ENCODE measurements at places on chromosomes 2 and 18.

DNA sequence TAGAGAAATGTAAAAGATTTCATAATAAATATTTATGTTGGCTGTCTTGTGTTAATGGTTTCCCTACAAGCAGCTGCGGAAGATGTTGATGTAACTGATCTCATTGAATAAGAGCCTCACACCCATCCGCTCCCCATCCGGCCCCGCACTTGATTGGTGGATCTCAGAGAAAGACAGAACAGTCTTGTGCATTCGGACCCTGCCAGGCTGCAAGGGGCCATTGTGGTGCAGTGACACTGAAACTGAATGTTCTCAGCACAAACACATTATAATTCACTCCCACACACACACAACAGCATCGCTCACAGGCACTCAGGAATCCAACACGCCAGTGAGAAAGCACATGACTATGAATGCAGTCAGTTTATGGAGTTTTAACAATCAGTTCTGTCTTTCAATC lies 47.8 kb downstream of the PRELID3A start:
- no peak for DNase-seq

GRCh38 chr18:25832001-25832604 lies 258.3 kb downstream of the SS18 start:
- DNase-seq = peak; percentile 85

DNA sequence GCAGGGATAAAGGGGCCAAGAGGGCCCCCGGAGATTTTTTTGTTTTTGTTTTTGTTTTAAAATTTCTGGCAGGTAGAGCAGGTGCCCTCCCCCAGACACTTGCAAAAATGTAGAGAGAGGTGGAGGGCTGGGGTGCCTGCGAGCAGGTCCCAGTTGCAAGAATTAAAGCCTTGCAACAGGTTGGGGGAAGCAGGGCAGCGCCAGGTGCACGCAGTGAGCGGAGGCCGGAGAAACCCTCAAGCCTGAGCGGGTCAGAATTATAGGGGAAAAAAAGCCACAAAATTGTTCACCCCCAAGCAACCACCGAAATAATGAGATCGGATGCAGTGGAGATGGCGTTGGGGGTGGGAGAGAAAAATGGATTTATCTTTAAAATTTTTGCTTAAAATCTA lies 527 bp downstream of the IGFBP5 start:
- no peak for DNase-seq

GRCh38 chr18:50030146-50030545 lies 164.8 kb downstream of the MYO5B start:
- DNase-seq = no peak

GRCh38 chr2:204395539-204395938 lies 149.7 kb upstream of the PARD3B start:
- no peak for DNase-seq

- no peak for DNase-seq
Measured at GRCh38 chr18:59359576-59359952, 499 bp upstream of the LMAN1 start.

DNA sequence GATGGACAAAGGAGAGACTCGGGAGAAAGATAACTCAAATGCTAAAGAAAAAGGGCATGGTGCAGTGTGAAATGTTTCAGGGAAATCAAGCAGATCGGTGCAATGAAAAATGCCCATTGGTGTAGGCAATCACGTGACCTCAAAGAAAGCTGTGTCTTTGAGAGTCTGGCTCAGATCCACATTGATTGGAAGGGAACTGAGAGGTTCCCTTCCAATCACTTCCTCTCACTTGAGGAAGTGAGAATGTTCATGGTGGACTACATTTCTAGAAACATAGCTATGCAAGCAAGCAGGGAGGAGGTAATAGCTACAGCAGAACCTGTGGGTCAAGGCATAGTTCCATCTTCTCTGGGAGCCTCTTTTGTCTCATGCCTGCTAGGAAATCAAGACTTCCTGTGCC lies 187.4 kb downstream of the LPIN1 start:
- no peak for DNase-seq

DNA sequence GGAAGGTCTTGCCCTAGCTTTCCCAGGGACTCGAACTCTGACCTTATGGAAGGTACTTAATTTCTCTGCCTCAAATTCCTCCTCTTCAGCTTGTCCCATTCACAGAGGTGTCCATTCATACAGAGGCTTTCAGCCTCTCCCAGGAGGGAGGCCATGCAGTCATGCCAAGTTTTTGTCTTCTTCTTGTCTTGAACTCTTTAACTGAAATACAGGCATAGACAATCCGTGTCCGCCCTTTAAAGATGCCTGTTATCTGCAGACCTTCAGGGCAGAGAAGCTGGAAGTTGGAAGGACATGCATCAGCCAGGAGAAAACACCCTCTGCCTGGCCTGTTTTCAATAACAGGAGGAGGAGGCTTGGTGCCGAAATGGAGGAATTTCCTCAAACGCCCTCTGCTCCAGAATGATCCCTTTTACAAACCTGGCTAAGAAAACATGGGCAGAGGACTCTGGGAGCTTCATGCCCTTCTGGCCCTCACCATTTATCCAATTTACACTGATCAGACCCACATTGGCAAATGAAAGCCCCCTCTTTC lies 308.3 kb downstream of the MYCN start:
- no peak for DNase-seq

DNA sequence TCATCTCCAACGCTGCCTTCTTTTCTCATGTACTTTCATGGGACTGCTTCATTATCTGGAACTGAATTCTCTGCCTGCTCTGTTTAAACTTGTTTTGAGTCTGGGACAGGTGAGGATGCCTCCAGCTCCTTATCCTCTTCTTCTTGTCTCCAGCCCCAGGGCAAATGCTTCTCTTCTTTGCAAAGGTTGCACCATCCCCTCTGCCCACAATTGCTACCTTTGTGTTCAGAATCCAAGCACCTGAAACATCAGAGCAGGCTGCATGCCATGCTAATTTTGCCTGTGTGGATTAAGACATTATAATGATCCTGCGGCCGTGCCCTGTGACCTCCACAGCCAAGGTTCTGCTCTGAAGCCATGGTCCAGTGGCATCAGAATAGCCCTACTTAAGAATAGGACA lies 309.5 kb downstream of the EPHA4 start:
- DNase-seq = no peak

DNA sequence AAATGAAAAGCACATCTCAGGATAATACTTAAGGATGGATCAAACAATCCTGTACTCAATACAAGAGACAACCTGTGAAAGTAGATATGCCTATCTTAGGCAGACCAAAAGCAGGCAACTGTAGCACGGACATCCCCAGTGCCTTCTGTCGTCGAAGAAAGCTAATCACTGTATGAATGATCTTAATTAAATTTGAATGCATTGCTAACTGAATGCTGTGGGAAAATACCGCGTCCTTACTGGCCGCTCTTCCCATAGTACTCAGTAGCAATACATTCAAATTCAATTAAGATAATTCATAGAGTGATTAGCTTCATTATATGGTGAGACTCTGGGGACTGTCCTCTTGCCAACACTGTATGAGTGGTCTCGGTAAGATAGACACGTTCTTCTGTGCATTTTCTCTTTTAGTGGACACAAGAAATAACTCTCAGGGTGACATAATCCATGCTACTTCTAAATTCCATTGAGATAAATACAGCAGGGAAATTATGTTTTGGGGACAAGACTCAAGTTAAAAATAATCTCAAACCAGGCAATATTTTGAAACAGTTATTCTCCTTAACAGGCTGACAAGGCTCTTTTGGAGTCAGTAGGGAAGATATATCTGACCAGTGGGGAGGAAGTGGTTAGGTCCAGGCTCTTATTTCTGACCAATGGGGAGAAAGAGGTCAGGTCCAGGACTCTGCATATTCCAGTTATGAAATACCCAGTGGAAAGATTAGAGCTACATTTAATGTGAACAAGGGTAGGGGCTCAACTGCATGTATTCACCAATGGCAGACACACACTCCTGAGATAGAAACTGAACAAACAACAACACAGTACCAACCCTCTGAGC lies 97.3 kb downstream of the DOCK10 start:
- no peak for DNase-seq

GRCh38 chr18:48974304-48975119 lies 23.7 kb upstream of the SMAD7 start:
- DNase-seq = no peak

DNA sequence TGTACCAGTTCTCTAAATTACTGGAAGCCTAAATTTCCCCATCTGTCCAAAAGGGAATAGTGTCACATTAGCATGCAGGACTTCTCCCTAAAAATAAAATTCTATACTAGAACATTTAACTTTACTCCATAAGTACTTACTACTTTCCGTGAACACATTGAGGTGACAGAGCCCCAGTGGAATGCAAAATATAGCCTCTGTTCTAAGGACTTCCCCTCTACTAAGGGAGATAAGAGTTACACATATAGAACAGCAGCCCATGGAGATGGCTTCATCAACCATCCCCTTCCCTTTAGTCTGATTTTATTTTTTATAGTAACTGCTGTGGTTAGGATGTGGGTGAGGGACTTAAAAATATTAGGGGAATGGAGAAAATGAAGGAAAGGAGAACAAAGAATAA lies 68.9 kb upstream of the STPG4 start:
- DNase-seq = no peak

- DNase-seq = no peak
Measured at GRCh38 chr2:134089454-134089853, 164.4 kb upstream of the MGAT5 start.

GRCh38 chr18:63834471-63835113 lies 52.9 kb upstream of the SERPINB2 start:
- no peak for DNase-seq

DNA sequence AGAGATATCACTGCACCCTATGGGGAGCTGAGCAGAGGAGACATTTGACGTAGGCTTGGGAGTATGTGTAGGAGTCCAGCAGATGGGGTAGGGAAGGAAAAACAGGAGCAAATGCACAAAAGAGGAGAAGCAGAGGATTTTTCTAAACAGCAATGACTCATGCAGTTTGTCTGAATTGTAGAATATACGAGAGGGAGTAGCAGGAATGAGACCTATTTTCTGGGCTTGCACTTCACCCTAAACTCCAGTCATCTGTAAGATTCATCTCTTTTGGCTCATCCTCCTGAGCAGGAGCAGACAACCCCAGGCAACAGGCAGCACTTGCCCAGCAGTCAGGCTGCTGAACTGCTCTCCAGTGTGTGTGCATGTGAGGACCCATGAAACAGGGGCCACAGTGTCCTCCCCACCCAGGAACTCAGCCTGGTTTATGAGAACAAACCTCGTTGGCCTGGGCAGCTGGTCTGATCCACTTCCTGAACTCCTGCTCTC lies 100.2 kb upstream of the CDC42EP3 start:
- peak; percentile 28 for DNase-seq

GRCh38 chr2:85929096-85930050 lies 40.6 kb upstream of the ST3GAL5 start:
- DNase-seq = no peak
